Activated T-cell treated with anti-CD3 and anti-CD28 coated beads for 48 hours (primary cell): ENCODE measurements at places on chromosomes 5 and 9.
A peak's percentile ranks its signal among the peaks of the same experiment; 100 is the strongest.

- DNase-seq = peak; percentile 47
Observed at GRCh38 chr9:2015581-2016407, 647 bp downstream of the SMARCA2 start.

GRCh38 chr5:24854850-24855249 is 210.1 kb upstream of the CDH10 start:
- no peak for DNase-seq

DNA sequence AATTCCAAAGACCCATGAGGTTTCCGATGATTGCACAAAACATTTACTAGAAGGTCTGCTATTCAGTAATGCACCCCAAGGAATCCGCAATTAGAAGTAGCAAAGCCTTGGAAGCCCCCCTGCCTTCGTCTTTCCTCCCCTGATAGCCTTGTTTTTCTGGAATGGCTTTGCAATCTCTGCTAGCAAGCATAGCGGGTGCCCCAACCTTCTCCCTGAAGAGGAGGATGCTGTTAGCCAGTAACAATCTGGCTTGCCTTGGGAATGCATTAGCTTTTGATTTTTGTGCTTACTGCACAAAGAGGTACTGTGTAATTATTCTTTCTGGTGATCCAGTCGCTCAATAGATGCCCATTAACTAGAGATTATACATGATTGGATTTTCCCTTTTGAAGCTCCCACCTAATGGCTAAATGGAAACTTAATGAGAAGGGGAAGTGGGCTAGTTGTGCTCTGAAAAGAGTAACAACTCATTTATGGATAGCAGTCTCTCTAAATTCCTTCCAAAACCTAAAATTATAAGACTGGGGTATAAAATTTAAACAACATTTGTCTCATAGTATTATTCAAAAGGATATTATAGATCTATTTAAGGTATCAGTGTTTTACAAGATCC is 91.6 kb downstream of the FBXW11 start:
- DNase-seq = no peak

- no peak for DNase-seq
Observed at GRCh38 chr9:72292256-72292682, 72.7 kb downstream of the ZFAND5 start.

- DNase-seq = no peak
Observed at GRCh38 chr5:14257995-14258403, 114.9 kb downstream of the TRIO start.

DNA sequence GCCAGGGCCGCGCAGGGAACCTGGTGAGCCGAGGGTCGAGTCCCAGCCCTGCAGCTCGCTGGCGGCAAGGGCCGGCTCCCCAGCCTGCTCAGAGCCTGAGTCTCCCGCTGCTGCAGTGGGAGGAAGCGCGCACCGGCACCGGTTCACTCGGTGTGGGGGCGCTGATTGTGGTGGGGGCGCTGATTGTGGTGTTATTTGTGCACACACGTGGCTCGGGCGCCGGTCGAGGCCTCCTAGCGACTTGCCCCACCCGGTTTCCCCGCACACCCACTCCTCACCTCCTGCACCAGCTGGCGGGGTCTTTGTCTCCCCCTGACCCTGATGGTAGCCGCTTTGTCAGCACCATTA is 266.7 kb downstream of the NSG2 start:
- DNase-seq = no peak
